Activated CD4-positive, alpha-beta memory T cell treated with anti-CD3 and anti-CD28 coated beads for 36 hours (primary cell): ENCODE measurements at places on chromosomes 11 and 22. TPM values are rescaled to one million over a fixed set of nuclear protein-coding genes. Genes with fewer than 3 reads are reported as not detected.

DNA sequence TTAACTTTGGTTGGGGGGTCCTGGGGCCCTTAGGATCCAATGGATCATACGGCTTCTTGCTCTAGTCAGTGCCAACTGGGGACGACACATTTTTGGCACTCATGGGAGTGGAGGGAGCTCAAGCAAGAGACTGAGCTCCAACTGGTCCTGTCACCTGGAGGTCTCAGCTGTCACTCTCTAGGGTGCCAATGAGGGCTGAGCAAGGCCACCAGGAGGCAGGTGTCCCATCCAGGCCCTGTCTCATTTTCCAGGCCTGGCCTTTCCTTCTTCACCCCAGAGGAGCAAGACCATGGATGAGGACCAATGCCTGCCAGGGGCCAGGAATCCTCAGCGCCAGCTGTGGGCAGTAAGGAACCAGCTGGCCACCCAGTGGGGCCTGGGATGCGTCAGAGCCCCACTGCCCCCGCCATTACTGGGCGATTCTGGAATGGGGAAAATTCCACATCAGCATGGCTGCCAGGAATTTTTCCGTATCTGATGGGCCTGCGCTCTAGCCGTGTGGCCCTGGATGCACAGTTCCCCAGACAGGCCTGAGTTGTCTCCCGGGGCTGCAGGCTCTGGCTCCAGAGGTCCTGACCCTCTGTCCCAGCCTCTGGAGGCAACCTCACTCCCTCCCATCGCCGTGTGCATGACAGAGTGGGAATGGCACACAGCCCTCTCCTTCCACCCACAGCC, 669 bp upstream of the GAL3ST1 start:
- no peak overlapping the region for H3K27ac ChIP-seq
- H3K4me3 ChIP-seq = no peak overlapping the region
- peaks cover 3% of the 10 kb centered on the region for H3K4me1 ChIP-seq

DNA sequence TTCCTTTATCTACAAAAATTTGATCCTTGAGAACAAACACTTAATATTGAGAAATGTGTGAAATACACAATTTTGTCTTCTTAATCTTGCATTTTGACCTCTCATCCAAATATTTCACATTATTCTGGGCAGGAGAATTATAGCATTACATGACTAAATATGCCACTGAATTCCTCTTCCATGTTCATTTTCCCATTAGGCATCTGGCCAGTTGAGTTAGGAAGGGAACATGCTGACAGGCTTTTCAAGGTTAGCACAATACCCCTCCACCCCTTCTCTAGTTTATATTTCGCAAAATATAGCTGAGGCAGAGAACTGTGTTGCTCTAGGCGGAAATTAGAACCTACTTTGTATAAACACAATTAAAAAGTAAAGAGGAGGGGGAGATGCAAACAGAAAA, 271.7 kb upstream of the ZC3H12C start:
- H3K27ac ChIP-seq = no peak overlapping the region
- H3K4me3 ChIP-seq = no peak overlapping the region
- DNase-seq = no peak
- H3K4me1 ChIP-seq = peaks cover 2% of the 10 kb centered on the region
- no peaks in the 10 kb centered on the region for H3K36me3 ChIP-seq

- H3K4me3 ChIP-seq = no peak overlapping the region
- no peak overlapping the region for H3K27ac ChIP-seq
- H3K27me3 ChIP-seq = peaks cover 1% of the 10 kb centered on the region
These were observed 528.0 kb downstream of the SOX6 start for GRCh38 chr11:15828215-15828853.

The GLB1L2 gene
- total RNA-seq = 3.8 TPM

The CLMP gene
- 0.31 TPM for total RNA-seq
